DMS153 (cell line): ENCODE measurements at places on chromosomes 7 and 10.

- DNase-seq = no peak
Observed at GRCh38 chr7:43602256-43602655, 19.3 kb downstream of the STK17A start.

DNA sequence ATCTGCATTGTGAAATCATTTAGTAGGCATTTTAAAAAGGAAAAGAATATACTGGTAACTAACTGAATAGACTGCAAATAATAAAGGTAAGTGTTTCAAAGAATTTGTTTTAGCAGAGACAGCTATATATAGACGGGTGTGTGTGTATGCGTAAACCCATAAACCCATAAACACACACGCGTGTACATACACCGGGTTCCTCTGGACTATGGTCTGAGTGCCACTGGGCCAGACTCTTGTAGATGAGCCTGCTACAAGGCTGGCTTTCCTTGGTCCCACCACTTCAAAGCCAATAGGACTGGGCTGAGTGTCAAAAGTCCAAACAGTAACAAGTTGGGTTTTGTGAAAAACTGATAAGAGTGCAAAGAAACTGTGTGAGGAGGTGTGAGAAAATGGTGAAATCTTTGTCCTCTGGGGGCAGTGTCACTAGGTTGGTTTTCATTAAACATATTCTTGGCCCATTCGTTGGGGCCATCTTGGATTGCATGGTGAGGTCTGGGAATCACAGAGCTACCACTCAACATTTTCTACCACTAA lies 39.8 kb downstream of the GNA12 start:
- no peak for DNase-seq

DNA sequence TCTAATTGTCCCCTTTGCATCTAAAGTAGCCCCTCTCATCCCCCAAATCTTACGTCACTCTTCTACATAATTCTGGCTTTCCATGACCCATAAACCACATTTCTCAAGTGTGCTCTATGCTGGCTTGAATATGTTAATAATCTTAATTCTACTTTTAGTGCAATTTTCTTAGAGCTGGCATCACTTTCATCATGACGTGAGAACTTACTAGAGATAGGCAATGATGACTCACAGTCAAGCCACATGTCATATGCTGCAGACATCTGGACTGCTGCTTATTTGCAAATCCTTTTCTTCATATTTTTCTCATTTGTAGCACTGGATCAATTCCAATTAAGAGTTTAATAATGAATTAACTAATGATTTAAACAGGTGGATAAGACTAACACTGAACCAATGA lies 260.7 kb upstream of the PRKCQ start:
- no peak for DNase-seq

GRCh38 chr10:112750427-112751167 lies 199.4 kb upstream of the TCF7L2 start:
- no peak for DNase-seq

GRCh38 chr10:9869205-9869604 lies 1148.5 kb upstream of the CELF2 start:
- DNase-seq = no peak

GRCh38 chr10:6144406-6145165 lies 55.8 kb downstream of the RBM17 start:
- DNase-seq = no peak

GRCh38 chr7:50869108-50869725 lies 86.5 kb upstream of the GRB10 start:
- DNase-seq = no peak

GRCh38 chr10:6280291-6280690 lies 77.6 kb downstream of the PFKFB3 start:
- no peak for DNase-seq

- no peak for DNase-seq
Observed at GRCh38 chr7:132158166-132158565, 418.1 kb downstream of the PLXNA4 start.

DNA sequence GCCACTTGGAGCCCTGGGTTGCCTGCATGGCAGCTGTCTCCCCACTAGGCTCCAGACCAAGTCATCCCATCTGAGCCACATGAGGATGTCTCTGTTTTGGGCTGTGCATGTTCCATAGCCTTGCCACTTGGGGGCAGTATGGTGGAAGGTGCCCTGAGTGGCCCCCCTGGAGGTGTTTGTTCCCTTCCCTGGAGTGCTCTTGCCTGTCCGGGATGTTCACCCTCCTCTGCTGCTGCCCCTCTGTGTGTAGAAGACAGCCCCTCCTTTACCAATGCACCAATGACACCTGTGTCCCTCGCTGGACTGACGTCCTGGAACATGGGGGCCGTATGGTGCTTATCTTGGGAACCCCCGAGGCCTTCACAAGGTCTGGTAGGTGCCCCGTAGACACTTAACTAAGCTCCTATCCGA lies 100.2 kb downstream of the ACTR3B start:
- DNase-seq = no peak

GRCh38 chr7:112779667-112780066 lies 10.5 kb downstream of the TMEM168 start:
- DNase-seq = no peak

DNA sequence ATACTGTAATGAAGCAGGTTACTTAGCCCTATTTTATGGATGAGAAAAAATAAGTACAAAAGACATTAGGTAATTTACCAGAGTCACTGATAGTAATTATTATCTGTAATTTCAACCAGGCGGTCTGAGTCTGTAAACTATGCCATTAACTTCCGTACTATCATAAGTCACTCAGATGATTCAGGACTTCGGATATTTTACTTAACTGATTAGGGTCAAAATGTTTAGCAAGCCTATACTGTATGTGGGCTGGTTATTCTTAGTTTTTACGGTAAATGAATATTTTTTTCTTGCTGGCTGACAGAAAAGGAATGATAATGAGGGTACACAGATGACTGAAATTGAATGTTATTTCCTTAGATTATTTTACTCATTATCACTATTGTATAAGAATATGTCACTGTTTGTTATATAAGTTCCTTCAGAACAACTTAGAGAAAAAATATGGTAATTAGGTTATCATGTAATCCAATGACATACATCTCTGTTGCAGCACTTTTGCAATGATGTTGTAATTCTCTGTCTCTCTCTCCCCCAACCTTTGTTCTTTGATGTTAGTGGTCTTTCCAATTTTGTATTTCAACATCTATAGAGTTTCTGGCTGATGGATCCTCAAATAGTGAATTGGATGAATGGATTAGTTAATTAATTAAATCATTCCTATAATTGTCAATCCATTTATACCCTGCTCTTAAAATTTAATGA lies 165.6 kb downstream of the ZEB1 start:
- DNase-seq = no peak

- DNase-seq = no peak
Observed at GRCh38 chr10:126177417-126178030, 210.8 kb downstream of the ADAM12 start.

DNA sequence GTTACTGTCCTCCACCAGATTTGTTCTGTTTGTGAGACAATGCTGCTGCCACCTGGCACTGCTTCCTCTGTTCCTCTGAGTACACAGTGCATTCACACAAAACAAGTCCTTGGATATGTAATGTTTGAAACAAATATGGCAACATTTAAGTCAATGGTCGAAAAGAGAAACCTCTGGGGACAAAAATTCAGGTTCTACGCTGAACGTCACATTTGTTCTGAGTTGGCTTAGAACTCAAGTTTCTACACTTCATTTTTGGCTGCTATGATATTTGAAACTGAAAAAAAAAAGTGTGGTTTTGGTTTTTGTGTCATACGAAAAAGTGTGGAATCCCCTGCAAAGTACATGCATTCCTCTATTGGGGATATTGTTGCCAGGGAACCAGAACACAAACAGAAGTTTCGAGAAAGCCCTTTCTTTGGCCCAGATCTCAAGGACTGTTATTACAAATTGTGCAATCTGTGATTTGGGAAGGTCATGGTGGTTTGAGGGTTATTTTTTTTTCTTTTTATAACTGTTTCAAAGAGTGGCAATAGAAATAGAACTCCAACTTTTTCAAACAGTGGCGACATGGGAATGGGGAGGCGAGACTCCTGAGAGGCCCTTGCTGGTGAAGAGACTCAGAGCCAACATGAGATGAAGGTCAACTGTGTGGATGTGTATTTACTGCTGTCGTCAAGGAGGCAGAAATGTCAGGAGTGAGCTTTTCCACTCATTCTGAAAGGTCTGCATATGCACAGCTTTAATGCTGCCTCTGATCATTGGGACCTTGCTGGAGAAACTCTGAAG lies 127.5 kb downstream of the CUBN start:
- DNase-seq = no peak

DNA sequence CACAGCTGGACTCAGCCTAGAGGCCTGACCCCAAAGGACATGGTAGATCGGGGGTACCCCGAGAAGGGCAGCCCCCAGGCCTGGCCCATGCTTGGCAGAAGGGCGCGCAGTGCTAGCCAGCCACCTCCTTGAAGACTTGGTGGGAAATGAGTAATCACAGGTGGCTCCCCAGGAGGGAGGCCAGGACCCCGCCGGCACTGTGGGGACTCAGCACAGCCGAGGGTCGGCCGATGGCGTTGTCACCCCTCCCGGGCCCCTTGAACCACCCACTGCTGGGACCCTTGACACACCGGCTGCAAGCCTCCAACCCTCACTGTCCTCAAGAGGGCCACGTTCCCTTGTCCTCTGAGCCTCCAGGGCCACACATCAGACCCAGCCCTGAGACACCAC lies 27.7 kb downstream of the ADGRA1 start:
- DNase-seq = no peak

GRCh38 chr10:125264091-125264490 lies 103.7 kb upstream of the CTBP2 start:
- DNase-seq = no peak

- DNase-seq = no peak
Observed at GRCh38 chr7:140489026-140489359, 9.7 kb upstream of the MKRN1 start.

DNA sequence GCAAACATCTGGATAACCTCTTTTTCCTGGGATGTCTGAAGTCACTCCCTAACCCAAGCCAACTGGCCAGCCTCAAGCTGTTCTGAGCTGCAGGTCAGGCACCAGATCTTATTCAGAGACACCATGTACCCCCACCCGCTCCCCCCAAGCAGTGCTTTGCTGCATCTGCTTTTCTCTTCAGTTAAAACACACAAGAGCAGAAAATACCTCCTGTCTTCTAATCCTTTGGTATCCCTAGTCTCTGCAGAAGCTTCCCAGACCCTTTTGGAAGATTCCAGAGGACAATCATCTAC lies 3.0 kb downstream of the ZNF488 start:
- no peak for DNase-seq
